ENCODE measurements at places on chromosomes 5 and 9. TPM values are rescaled to one million over a fixed set of nuclear protein-coding genes. Genes with fewer than 3 reads are reported as not detected.

OR1J2 gene
- total RNA-seq = not detected

- no peaks in the 10 kb centered on the region for H3K27me3 ChIP-seq
- no peaks in the 10 kb centered on the region for H3K4me1 ChIP-seq
- H3K27ac ChIP-seq = no peak overlapping the region
- DNase-seq = no peak
- H3K36me3 ChIP-seq = no peaks in the 10 kb centered on the region
Measured at GRCh38 chr5:103364074-103364473, 105.5 kb downstream of the MACIR start.

RNF224 gene
- not detected for total RNA-seq

GRCh38 chr9:2087500-2088313 lies 72.6 kb downstream of the SMARCA2 start:
- H3K27ac ChIP-seq = no peak overlapping the region
- no peak for DNase-seq
- H3K4me3 ChIP-seq = no peak overlapping the region
- H3K4me1 ChIP-seq = peaks cover 3% of the 10 kb centered on the region

DNA sequence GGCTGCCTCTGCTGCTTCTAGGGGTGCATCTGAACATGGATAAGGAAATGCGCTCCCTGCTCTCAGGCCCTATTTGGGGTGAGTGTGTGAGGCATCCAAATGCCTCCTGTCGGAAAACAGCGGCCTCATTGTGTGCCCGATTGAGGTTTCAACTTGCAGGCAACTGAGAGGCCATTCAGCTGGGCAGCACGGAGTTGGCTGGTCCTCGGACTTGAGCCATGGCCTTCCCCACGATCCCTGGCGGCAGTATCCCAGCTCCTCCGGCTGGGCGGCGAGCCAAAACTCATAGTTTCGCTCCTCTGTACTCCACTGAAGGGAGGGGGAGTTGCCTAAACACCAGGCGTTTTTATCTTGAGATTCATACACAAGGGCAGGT lies 597.3 kb upstream of the SGCD start:
- H3K27ac ChIP-seq = peak overlapping the region; percentile 74
- H3K36me3 ChIP-seq = no peaks in the 10 kb centered on the region
- peak; percentile 55 for DNase-seq
- H3K27me3 ChIP-seq = no peaks in the 10 kb centered on the region
- H3K4me1 ChIP-seq = peaks cover 34% of the 10 kb centered on the region
